ENCODE measurements at places on chromosomes 4 and X. TPM values are rescaled to one million over a fixed set of nuclear protein-coding genes. Genes with fewer than 3 reads are reported as not detected.
A peak's percentile ranks its signal among the peaks of the same experiment; 100 is the strongest.

DNA sequence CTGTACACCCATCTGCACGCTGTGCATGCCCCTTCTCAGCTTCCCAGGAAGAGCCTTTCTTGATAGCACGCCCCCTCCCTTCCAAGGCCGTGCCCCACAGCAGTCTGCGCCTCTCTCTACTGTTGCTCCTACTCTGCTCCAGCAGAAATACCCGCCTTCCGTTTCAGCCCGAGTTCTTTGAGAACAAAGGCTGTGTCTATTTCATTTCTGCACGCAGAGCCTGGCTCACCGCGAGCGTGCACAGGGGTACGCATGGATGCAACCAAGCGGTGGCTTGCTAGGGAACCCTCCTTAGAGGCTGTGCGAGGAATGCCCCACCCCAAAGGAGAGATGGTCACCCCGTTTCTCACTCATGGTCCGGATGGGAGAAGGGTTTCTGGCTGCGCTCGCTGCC, 485 bp downstream of the AADAT start:
- no peak for DNase-seq
- H3K27me3 ChIP-seq: no peaks in the 10 kb centered on the region
- no peaks in the 10 kb centered on the region for H3K4me1 ChIP-seq
- no peak overlapping the region for H3K4me3 ChIP-seq

- no peak for DNase-seq
- no peaks in the 10 kb centered on the region for H3K27me3 ChIP-seq
- H3K27ac ChIP-seq: no peak overlapping the region
- H3K4me3 ChIP-seq: no peak overlapping the region
- H3K36me3 ChIP-seq: no peaks in the 10 kb centered on the region
- H3K4me1 ChIP-seq: no peaks in the 10 kb centered on the region
These were observed 49.2 kb upstream of the MSX1 start for GRCh38 chr4:4810092-4810774.

DNA sequence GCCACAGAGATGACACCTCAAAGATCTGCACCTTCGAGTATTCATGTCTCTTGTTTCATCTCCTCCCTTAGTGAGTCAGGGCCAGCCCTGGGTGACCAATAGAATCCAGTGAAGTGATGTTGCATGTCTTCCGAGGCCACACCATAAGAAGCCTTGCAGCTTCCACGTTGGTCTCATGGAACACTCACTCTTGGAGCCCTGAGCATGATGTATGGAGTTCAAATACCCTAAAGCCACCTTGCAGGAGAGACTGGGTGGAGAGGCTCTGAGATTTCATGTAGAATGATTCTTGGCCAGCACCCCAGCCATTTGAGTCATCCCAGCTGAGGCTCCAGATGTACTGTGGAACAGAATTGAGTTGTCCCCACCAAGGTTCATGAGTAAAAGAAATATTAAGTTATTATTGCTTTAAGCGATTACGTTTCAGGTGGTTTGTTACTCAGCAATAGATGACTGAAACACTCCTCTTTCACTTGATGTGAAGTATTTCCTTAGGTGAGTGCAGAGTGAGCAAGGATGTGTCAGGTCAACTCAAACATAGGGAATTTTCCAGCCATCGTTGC, 5.0 kb upstream of the RP2 start:
- H3K36me3 ChIP-seq: no peaks in the 10 kb centered on the region
- no peak overlapping the region for H3K4me3 ChIP-seq
- H3K27ac ChIP-seq: no peak overlapping the region
- H3K4me1 ChIP-seq: no peaks in the 10 kb centered on the region
- no peak for DNase-seq
- no peaks in the 10 kb centered on the region for H3K27me3 ChIP-seq

Gene TLR10
- total RNA-seq: not detected

Gene AFP
- total RNA-seq: not detected

DNA sequence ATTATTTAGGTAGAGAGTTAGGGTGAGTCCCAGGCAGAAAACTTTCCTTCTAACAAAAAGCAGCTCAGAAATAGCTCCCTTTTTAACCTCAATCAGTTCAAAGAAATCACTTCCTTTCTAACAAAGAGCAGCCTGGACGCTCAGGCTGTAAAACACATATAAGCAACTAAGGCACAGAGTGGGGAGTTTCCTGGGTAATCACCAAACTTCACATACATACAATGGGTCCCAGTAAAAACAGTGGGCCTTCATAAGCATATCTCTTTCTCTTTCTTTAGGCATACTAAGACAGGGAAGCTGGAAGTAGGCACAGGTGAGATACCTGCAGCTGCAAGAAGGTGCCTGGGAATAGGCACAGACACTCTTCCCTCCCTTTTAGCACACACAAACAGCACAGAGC, 4.9 kb upstream of the NAF1 start:
- no peak overlapping the region for H3K27ac ChIP-seq
- peaks cover 6% of the 10 kb centered on the region for H3K4me1 ChIP-seq
- no peaks in the 10 kb centered on the region for H3K36me3 ChIP-seq
- H3K4me3 ChIP-seq: no peak overlapping the region
- no peak for DNase-seq

Gene HTRA3
- total RNA-seq: not detected

Gene SMPX
- not detected for total RNA-seq

Gene PABPC1L2A
- not detected for total RNA-seq

- H3K36me3 ChIP-seq: no peaks in the 10 kb centered on the region
- H3K4me3 ChIP-seq: no peak overlapping the region
- H3K27ac ChIP-seq: no peak overlapping the region
- no peaks in the 10 kb centered on the region for H3K27me3 ChIP-seq
These were observed 249.2 kb upstream of the RPS6KA3 start for GRCh38 chrX:20515841-20516461.

Gene VCX3A
- not detected for total RNA-seq

Gene DOCK11
- 50.1 TPM for total RNA-seq

- no peaks in the 10 kb centered on the region for H3K4me1 ChIP-seq
- no peaks in the 10 kb centered on the region for H3K36me3 ChIP-seq
- H3K27ac ChIP-seq: no peak overlapping the region
- DNase-seq: no peak
- H3K27me3 ChIP-seq: no peaks in the 10 kb centered on the region
- H3K4me3 ChIP-seq: peak overlapping the region; percentile 47
These were observed 20.9 kb downstream of the MPP1 start for GRCh38 chrX:154784149-154784995.

DNA sequence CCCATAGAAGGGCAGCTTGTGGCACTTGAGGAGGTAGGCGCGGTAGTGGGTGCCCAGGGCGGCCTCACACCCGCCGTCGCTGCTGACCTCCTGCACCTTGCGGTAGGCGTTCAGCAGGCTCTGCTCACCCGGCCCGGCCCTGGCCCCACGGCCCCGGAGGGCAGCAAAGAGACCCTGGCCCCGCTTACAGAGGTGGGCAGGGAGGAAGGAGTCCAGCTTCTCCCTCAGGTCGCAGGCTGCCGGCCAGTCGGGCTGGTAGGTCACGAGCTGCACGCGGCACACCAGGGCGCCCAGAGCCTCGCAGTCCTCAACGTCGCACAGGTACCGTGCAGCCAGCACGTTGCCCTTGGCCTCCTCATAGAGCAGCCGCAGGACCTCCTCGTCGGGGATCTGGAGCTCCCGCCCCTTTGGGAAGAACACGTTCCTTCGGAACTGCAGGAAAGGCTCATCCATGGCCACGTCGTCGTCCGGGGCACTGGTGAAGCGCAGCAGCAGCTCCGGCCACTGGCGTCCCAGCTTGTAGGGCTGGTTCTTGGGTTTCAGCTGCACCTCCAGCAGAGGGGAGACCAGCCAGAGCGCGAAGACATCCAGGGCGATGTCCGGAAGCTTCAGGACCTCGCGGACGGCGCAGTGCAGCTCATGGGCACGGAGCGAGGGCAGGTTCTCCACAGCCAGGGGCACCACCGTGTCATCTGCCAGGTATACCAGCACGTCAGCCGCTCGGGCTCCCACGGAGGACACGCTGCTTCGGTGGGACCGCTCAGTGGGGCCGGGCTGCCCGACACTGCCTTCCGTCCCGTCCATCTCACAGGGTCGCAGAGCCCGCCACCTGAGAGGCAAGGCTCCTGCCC, 17.1 kb upstream of the LAS1L start:
- H3K4me3 ChIP-seq: no peak overlapping the region
- no peak overlapping the region for H3K27ac ChIP-seq
- H3K4me1 ChIP-seq: no peaks in the 10 kb centered on the region

- H3K36me3 ChIP-seq: no peaks in the 10 kb centered on the region
- no peak overlapping the region for H3K27ac ChIP-seq
- H3K27me3 ChIP-seq: no peaks in the 10 kb centered on the region
- DNase-seq: no peak
These were observed 95.7 kb downstream of the COMMD8 start for GRCh38 chr4:47367761-47368160.

DNA sequence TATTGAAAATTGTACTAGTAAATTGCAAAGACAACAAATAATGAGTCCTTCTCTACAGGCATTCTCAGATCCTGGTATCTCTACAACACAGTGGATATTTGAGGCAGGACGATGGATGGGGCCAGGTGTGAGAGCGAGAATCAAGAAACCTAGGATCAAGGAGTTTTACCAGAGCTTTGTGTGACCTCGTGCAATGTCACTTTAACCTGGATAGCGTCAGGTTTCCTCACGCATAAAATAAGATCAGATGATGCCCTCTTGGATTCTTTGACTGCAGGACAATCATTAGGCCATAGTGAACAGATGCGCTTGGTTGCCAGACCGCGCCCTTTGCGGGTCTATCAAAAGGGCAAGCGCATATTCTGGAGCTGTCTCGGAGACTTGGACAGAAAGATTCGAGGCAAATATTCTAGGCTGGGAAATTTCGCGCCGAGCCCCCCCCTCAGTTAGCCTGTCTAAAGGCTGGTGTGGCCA, 66.6 kb downstream of the FBXO8 start:
- peaks cover 61% of the 10 kb centered on the region for H3K27me3 ChIP-seq
- H3K4me3 ChIP-seq: no peak overlapping the region
- no peak overlapping the region for H3K27ac ChIP-seq
- no peak for DNase-seq

GRCh38 chr4:110424144-110424543, 51.8 kb upstream of the ENPEP start:
- DNase-seq: no peak
- no peaks in the 10 kb centered on the region for H3K4me1 ChIP-seq
- H3K4me3 ChIP-seq: no peak overlapping the region

Data from CD8-positive, alpha-beta memory T cell (primary cell).